GM12892 (cell line): ENCODE measurements at places on chromosomes 1 and 21.

GRCh38 chr1:25349606-25350005 lies 11.5 kb downstream of the TMEM50A start:
- no peak for DNase-seq

- no peak for DNase-seq
These were observed 20.0 kb downstream of the TMEM81 start for GRCh38 chr1:205064301-205064700.

GRCh38 chr1:228401782-228402640 lies 4.6 kb downstream of the TRIM11 start:
- no peak for DNase-seq

- no peak for DNase-seq
These were observed 102.4 kb downstream of the FMN2 start for GRCh38 chr1:240194120-240194519.

DNA sequence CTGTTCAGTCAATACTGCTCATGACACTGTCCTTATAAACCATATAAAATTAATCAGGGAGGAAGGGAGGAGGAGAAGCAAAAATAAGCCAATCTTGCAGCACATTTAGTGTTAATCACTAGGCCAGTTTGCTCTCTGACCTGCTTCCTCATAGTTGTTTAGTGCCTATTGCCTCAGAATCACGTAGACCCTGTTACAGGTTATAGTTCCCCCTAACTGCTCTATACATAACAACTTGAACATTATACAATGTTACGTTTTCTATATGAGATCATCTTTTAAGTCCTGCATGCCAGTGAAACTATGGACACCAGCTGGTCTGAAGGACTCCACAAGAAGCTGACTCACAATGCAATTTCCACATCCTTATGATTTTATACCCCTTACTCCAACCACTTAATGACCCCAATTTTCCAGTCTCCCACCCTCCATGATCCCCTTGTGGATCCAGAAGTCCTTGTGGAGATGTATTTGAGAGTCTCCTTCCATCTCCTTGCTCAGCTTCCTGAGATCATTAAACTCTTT lies 34.9 kb upstream of the TACSTD2 start:
- no peak for DNase-seq

GRCh38 chr1:214864896-214865688 lies 217.4 kb upstream of the KCNK2 start:
- DNase-seq, result no peak

DNA sequence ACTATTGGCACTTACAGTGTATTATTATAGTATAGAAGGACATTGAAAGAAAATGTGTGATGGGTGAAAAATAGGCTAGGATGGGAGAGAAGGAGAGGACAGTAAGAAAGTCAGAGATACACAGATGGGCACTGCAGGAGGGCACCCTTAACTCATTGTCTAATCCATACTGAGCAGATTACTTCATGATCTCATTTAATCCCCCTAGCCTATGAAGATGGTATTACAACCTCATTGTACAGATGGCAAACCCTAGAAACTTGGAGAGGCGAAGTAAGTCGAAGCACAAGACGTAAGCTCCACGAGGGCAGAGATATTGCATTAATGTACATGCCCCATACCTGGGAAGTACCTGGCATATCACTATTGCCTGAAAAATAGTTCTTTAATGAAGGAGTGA lies 346.9 kb upstream of the DAB1 start:
- DNase-seq, result no peak

- DNase-seq, result no peak
These were observed 121.6 kb upstream of the ADAR start for GRCh38 chr1:154729577-154729976.

DNA sequence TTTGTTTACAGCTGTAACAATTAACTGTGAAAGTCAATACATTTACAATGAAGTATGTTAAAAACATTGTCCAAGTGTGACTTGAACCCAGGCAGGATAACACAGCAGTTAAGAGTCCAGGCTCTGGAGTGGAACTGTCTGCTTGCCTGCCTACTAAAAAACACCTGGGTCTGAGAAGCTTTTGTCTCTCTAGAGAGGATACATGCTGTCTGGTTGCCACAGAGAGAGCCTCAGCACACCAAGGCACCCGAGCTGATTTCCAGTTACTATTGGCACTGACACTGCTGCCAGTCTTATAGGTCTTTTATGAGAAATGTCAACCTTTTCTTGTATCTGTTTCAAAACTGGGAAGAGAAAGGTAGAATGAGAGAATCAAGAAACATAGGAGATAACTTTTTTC lies 20.2 kb upstream of the RALGPS2 start:
- no peak for DNase-seq
